ENCODE measurements at places on chromosomes 6 and 20.

- DNase-seq: no peak
Measured at GRCh38 chr6:112549749-112550148, 202.6 kb downstream of the RFPL4B start.

- DNase-seq: no peak
Measured at GRCh38 chr6:130900913-130901312, 73.7 kb downstream of the SMLR1 start.

- DNase-seq: no peak
Measured at GRCh38 chr20:41054070-41054846, 25.6 kb downstream of the TOP1 start.

DNA sequence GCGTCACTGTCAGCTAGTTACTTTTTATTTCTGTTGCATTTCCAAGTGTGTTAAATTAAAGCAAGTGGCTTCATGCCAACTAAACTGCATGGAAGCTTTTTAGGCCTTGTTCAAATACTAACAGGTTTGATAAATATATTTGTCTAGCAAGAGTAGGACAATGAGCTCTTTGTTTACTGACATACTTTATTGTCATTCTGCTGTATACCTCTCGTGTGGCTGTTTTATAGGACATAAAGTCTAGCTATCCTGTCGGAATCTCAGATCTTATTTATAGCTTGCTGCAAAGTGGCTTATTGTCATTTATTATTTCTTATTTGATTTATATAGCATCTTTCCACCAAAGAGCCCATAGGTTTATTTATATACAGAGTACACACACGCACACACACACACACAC is 711.1 kb downstream of the KIF16B start:
- no peak for DNase-seq

DNA sequence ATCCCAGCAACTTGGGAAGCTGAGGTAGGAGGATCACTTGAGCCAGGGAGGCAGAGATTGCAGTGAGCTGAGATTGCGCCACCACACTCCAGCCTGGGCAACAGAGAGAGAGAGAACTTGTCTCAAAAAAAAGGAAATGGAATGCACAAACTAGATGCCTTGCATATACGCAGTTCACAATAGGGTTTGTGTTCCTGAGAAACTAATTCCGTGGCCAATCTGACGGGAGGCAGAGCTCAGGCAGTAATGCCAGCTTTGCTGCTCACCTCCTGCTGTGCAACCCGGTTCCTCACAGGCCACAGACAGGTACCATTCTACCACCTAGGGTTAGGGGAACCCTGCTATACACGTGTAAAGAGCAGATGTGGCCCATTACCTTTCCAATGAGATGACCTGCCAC is 1.4 kb downstream of the CDK5RAP1 start:
- no peak for DNase-seq

GRCh38 chr20:54717983-54718382 is 242.6 kb downstream of the DOK5 start:
- DNase-seq: no peak

DNA sequence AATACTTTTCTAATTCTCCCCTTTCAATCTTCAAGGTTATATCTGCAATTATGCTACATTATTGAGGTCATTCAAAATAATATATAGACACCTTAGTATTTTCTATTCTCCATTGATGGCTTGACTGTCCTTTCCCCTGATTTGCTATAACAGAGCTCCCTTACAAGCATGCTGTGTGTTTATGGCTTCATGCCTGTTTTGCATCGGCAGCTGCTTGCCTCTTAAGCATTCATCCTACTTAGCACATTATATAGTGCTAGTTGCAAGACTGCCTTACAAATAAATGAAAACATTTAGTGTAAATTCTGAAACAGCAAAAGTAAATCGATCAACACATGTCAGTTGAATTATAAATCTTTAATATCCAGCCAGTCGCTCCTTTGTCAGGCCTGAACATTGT is 476.2 kb upstream of the POU3F2 start:
- no peak for DNase-seq

GRCh38 chr6:106079961-106080762 is 6.0 kb upstream of the PRDM1 start:
- no peak for DNase-seq

GRCh38 chr6:128446497-128446896 is 73.9 kb downstream of the PTPRK start:
- DNase-seq: no peak

DNA sequence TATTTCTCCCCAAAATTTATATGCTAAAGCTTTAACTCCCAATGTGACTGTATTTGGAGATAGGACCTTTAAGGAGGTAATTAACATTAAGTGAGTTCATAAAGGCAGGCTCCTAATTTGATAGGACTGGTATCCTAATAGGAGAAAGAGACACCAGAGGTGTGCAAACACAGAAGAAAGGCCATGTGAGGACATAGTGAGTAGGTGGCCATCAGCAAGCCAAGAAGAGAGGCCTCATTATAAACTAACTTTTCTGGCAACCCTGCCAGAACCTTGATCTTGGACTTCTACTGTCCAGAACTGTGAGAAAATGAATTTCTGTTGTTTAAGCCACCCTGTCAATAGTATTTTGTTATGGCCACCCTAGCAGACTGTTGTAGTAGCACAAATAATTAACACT is 177.9 kb upstream of the FUT9 start:
- DNase-seq: no peak

GRCh38 chr20:39775110-39775509 is 813.0 kb downstream of the DHX35 start:
- no peak for DNase-seq

DNA sequence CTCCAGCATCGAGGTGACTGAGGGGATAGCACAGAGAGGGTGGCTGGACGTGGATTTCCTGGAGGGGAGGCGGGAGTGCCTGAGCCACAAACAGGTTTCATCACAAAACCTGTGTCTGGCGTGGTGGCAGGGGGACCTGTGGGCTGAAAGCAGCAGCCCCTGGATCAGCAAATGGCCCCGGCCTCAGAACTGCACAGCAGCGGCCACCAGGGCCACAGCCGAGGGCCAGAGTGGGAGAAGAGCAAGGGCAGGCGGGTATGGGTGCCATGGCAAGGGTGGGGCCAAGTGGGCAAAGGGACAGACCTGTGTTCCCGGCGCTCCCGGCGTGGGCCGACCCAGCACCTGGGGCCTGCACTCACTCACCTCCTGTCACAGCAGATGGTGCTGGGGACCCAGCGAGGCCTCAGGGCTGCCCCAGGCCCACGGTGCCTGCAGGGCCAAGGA is 19.0 kb downstream of the NTSR1 start:
- DNase-seq: no peak

GRCh38 chr20:16189371-16189770 is 383.9 kb downstream of the KIF16B start:
- no peak for DNase-seq

DNA sequence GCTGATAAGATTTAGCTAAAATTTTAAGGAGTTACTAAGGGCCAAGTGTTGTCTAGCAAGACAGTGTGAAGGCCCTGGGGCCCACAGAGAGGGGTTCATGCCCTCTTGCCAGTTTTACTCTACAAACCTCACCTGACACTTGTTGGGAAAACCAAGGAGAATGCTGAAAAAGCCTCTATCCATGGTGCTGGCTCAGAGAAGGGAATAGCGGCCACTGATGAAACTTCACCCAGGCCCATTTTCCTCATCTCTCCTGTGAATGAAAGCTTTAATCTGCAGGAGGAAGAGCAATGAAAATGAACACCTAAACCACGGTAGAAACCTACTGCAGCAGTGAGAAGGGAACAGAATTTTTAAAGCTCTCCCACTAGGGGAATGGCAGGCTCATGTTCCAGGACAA is 317.3 kb upstream of the CNR1 start:
- DNase-seq: no peak

DNA sequence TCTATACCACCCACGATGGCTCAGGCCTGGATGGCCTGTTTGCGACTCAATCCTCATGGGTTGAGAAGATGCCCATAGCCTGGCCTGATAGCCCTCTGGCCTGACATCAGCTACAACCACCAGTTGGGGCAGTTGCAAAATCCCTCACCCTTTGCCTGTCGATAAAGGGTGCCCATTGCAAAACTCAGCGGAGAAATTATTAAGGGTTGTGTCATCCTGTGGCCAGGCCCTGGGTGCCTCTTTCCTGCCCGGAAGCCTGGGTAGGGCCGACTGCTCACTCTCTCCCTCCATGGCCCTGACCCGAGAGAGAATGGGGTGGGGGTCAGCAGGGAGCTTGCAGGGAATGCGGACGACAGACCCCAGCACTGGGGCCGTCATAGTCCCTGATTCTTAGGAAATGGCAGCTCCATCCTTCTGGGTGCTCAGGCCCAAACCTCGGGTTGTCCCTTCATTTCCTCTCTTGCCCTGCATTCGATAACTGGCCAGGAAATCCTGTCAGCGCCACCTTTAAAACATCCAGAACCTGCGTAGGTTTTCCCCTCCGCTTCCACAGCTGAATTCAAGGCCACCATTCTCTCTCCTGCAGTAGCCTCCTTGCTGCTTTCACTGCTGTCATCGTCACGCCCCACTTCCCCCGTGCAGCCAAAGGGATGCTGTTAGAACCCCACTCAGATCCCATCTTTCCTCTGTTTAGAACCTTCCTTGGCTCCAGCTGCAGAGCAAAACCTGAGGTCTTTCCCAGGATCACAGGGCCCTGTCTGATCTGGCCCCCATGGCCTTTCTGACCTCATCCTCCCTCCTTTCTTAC is 31.1 kb downstream of the CEBPB start:
- no peak for DNase-seq

DNA sequence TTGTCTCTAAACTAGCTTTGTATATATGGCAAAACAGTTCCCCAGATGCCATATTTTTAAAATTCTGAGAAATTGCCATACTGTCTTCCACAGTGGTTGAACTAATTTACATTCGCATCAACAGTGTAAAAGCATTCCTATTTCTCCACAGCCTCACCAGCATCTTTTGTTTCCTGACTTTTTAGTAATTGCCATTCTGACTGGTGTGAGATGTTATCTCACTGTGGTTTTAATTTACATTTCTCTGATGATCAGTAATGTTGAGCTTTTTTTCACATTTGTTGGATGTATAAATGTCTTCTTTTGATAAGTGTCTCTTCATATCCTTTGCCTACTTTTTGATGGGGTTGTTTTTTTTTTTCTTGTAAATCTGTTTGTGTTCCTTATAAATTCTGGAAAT is 1222.7 kb upstream of the CITED2 start:
- no peak for DNase-seq

GRCh38 chr20:2739042-2739398 is 46.4 kb downstream of the EBF4 start:
- no peak for DNase-seq

- no peak for DNase-seq
Measured at GRCh38 chr6:135149376-135149775, 31.7 kb upstream of the MYB start.

DNA sequence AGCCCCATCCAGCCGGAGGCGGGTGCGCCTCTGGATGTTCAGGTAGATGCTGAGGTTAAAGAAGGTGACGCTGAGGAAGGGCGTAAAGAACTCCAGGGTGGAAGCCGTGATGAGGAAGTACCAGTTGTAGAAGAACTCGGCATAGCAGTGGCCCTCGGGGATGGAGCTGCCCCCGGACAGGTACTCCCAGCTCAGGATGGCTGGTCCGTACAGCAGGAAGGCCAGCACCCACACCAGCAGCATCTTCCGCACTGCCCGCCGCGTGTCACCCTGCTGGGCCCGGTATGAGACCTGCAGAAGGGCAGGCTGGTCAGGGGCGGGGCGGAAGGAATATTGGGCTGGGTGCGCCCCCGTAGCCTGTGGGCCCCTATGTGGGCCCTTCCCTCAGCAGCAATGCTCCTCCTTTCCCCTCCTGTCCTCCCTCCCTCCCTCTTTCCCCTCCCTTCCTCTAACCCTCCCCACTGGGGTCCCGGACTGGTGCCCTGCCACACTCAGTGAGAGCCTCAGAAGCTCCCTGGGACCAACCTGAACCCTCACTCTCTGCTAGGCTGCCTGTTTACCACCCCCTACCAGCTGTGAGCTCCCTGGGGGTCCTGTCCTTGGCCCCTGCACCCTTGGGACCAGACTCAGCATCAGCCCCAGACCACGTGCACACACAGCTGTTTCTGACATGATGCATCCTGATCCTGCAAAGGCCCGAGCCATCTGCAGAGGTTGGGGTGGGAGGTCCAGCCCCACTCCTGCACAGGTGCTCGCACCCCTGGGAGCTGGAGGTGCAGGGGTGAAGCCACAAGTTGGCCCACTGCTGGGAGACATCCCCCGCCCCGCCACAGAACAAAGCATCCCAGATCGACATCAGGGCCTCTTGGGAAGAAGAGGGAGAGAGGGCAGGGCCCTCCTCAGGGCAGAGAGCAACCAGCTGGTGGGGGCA is 3.2 kb downstream of the HRH3 start:
- DNase-seq: no peak

DNA sequence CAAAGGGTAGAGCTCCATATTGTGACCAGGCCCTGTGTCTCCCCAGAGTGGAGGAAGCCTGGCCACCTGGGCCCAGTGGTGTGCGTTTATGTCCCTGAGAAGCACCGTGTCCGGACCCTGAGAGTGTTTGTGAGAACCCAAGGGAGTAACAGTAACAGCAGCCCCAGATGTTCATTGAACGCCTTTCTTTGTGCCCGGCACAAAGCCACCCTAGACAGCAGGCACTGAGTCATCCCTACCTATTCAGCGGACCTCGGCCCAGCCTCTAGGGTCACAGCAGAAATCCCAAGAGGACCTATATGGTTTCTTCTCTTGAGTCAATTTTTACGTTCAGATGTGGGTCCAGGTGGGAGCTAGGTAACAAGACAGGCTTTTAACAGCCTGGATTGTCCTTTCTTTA is 24.5 kb downstream of the BCAS4 start:
- DNase-seq: no peak

DNA sequence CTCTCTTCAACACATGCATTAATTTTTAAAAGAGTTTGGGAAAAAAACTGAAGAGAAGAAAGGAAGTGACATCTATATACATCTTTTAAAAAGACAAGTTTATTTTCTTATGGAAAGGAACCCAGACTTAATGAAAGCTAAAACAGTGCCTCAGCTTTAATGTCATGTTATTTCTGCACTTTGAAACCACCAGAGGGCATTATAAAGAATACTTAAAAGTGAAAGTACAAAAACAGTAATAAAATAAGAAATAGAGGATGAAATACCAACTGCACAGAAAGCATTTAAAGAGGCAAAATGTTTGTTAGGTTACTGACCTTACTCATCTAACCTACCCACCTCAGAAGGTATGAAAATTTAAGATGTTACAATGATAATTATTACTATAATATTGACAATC is 98.8 kb downstream of the HUS1B start:
- no peak for DNase-seq

All from stimulated activated CD8-positive, alpha-beta memory T cell treated with anti-CD3 and anti-CD28 coated beads, Interleukin-4, amount 100 ng/mL, for 4 hours (primary cell).